ENCODE measurements at places on chromosomes 7 and 10.

DNA sequence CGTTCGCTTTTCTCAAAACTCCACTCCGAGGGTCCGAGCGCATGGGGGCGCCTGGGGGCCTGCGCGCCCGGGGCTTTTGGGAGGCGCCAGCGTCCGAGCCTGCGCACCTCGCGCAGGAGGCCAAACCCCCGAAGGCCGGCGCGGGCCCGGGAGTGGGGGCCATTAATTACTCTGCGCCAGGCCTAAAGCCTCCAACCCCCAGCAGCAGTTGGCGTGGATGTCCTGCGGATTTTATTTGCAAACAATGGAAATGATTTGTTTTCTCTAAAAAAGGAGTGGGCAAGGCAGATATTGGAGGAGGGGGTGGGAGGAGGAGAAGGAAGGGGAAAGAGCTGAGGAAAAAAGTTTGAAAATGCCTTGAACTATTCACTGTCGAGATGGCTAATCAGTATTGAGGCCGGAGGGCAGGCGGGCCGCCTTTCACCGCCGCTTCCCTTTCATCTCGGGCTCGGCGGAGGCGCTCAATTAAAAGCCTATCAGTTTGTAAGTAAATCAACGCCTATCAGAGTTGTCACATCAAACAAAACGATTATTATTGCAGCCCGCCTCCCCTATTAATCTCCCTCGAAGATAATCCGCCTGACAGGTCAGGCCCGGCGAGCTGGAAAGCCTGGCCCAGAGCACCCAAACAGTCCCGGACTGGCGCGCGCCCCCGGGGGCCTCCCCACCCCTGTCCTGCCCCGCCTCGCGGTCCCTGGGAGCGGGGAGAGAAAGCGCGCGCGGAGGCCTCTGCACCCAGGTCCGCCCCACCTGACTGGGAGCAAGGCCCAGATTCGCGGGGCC, 3.4 kb upstream of the ZNF503 start:
- no peak for DNase-seq

GRCh38 chr10:129900825-129901224, 63.2 kb downstream of the EBF3 start:
- no peak for DNase-seq

GRCh38 chr7:2931034-2931415, 86.9 kb upstream of the GNA12 start:
- no peak for DNase-seq

DNA sequence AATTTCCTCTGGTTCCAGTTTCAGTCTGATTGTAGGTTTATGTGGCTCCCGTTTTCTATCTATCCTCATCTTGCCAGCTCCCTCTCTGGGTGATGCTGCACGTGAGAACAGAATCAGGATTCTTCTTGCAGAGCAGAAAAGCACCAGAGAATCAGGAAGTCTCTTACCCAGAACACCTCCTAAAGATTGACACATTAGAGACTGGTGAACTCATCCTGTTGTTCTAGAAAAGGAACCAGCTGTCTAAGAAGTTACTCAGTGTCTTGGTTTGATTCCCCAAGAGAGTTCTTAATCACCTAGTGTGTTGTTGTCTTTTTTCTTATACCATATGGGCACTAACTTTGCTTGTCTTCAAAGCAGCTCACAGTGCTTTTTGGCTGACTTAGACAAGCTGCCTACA, 152.4 kb downstream of the DGKI start:
- DNase-seq: no peak

DNA sequence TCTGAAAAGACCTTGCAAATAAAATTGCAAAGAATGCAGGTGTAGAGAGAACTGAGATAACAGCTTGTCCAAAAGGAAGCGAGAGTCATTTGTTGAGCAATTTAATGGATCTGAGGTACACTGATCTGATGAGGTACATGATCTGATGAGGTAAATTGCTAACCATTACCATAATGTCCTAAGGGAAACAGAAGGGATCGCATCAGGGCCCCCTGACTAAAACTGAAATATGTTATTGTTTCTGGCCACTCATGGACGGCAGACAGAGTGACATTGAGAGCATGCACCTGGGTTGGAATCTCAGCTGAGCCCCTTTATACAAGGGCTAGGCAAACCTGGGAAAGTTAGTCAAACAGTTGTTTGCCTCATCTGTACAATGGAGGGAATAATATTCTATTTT, 15.8 kb upstream of the PAPSS2 start:
- DNase-seq: no peak

GRCh38 chr10:10403762-10404161, 613.9 kb upstream of the CELF2 start:
- DNase-seq: no peak

GRCh38 chr10:103493916-103494877, 692 bp downstream of the NEURL1 start:
- DNase-seq: no peak

GRCh38 chr7:47357863-47358262, 224.0 kb downstream of the TNS3 start:
- DNase-seq: no peak

GRCh38 chr10:131198843-131199242, 112.7 kb downstream of the TCERG1L start:
- no peak for DNase-seq

GRCh38 chr7:117402109-117402508, 25.2 kb downstream of the ASZ1 start:
- DNase-seq: no peak

DNA sequence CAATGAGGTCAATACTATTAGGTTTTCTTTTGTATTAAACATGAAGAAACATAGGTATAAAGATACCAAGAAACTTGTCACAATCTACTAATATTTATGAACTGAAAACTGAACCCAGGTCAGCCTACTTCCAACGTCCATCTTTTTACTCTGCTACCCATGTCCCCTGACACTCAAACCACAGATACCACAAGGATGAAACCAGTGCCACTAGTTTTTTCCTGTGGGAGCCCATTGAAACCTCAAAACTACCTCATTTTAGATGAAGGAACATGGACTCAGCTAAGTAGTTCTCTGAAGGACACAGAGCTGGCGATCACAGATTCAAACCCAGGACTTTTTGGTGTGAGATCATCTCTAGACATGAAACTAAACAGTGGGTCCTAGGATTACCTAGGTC, 6.8 kb downstream of the TET1 start:
- DNase-seq: no peak

DNA sequence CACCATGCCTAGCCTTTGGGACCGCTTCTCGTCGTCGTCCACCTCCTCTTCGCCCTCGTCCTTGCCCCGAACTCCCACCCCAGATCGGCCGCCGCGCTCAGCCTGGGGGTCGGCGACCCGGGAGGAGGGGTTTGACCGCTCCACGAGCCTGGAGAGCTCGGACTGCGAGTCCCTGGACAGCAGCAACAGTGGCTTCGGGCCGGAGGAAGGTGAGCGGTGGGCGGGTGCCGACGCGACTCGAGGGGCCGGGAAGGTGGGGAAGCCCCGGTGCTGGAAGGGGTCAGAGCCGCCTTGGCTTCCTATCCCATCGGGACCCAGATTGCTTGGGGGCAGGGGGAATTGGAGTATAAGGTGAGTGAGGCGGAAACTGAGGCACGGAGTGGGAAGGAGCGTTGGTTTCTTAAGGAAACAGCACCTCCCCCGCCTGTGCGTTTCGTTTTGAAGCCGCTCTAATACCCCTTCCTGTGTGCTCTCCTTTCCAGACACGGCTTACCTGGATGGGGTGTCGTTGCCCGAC, 547 bp downstream of the DDIT4 start:
- no peak for DNase-seq

DNA sequence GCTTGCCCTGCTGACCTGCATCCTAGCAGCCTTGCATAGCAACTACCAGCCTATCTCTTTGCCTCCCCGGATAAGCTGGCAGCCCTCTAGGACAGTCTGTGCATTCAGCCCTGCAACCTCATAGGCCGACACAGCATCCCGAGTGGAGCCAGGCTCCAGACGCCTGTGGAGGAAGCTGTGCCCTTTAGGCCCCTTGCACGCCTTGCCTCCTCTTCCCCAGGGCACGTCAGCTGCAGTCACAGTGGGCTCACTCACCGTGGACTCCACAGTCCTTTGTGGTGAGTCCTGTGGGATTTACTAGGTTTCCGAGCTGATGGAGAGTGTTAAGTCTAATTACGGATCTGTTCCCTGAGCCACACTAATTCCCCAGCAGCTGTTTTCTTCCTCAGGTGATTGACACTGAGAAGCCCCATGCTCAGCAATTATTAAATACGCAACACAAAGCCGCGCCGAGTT, 540.0 kb downstream of the TCERG1L start:
- DNase-seq: no peak

DNA sequence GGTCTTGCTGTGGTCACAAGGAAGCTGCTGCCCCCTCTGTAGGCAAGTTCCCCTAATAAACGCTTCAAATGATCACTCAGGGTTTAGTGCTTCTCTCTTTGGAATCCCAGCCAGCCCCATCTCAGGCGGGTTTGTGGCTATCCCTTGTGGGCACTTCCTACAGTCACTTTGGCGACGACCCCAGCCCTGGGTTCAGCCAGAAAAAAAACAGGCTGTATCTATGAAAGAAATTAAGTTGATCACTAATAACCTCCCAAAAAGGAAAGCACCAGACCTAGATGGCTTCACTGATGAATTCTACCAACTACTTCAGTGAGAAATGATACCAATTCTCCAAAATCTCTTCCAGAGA, 208.2 kb downstream of the MAD1L1 start:
- no peak for DNase-seq

GRCh38 chr7:8146788-8147413, 115.1 kb downstream of the ICA1 start:
- no peak for DNase-seq

DNA sequence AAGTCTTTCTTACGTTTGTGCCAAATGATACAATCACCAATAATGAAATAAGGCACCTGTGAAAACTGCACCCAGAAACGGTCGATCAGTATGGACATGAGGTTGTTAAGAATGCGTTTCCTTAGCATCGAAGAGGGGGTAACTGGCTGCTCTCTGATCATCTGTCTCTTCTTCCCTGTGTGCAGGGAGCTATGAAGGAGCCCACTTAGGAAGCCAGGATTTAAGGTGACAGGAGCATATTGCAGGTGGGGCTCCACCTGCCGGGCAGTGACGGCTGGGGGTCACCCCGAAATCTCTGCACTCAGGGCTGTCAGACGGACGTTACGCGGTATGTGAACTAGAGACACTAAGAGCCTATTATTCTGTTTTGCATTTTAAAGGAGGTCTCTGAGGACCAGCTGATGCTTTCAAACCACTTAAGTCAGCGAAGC, 64.5 kb downstream of the CARD11 start:
- DNase-seq: no peak

DNA sequence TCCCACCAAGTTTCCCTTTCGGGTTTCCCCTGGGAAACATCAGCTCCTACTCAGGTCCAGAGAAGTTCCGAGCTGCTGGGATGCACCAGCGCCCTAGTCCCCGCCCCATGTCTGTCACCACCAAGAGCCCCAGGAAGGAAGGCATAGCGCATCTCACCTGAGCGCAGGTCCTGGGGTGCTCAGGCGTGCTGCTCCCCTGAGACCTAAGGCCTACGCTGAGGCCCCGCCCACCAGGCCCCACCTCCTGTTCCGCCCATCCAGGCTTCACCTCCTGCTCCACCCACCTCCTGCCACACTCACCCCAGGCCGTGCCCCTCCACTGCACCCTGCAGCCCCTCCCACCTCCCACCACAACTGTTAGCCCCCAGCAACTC, 1.2 kb upstream of the TFR2 start:
- DNase-seq: no peak

DNA sequence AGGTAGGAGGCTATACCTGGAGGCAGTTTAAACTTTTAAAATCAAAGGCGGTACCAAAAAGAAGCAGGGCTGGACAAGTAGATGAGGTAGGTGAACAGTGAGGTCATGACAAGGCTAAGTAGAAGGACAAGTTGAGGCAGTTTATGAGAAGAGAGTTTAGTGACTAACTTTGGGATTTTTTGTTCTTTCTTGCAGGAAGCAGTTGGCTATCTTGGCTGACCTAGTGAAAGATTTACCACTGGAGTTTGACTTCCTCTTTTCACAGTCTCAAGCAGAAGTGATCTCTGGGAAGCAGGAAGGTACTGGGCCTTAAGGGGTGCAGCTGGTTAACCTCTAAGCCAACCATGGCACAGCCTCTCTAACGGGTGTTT, 26.3 kb downstream of the ENTPD7 start:
- DNase-seq: no peak

DNA sequence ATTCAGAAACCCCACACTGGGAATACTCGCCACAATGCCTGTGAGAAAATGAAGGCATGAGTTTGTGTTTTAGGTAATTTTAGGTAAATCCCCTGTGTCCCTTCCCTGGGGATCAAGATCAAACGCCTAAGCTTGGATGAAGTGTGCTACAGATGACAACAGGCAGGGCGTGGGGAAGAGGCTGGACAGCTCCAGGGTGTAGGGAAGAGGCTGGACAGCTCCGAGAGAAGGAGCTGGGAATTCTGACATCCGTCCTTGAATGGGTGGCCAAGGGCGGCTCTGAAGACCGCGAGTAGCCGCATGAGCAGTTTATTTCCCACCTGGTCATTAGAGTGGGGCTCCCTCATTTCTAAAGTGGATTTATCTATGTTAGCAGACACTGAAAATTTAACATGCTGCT, 109.7 kb downstream of the RAMP3 start:
- no peak for DNase-seq

DNA sequence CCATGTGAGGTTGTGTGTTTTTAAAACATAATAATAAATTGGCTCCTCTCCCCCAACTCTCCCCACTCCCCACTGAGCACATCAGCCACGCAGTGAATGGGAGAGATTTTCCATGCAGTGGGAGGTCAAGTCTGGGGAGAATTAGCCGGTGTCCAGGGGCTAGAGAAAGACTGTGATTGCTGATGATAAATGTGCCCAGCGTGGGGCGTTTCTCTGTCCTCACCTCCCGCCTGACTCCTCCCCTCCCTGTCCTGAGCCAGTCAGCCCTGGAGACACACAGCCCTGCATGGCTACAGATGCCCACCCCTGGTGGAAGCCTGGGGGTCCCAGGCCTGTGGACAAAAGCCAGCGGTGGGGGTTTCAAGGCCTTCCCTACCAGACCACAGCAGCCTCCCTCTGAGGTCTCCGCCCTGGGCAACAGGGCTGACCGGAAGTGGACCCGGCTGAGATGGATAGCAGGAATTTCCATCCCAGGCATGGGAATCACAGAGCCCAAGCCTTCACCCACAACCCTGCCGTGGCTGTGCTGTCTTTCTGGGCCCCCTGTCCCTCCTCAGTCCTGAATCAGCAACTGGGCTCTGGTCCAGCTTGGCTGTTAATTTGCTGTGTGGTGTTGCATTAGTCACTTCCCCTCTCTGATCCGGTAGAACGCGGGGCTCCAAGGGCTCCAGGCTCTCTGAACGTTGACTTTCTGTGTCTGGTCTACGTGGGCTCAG, 46.8 kb upstream of the SLC29A3 start:
- no peak for DNase-seq

DNA sequence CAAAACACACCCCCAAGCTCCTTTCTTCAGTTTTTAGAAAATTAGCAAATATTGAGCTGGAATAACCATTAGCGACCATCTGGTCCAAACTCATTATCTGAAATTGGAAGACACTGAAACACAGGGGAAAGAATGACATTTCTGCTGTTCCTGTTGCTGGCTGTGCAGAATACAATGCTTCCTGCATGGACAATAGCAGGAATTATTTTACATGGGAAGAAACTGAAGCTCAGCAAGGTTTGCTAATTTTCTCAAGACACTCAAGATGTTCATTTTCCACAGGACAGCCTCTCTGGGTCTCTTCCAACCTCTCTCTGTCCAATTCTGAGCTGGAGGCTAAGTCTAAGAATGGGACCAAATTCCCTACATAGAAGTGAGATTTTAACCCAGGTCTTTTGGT, 81.9 kb upstream of the TNS3 start:
- DNase-seq: no peak

GRCh38 chr7:83861-84632, 108.3 kb upstream of the FAM20C start:
- no peak for DNase-seq

GRCh38 chr10:126459032-126459831, 71.0 kb upstream of the ADAM12 start:
- peak; percentile 53 for DNase-seq

- no peak for DNase-seq
Measured at GRCh38 chr7:54559401-54559800, 17.2 kb downstream of the VSTM2A start.
